Glomerular endothelial cell (primary cell): ENCODE measurements at places on chromosomes 1 and 21. TPM values are rescaled to one million over a fixed set of nuclear protein-coding genes. Genes with fewer than 3 reads are reported as not detected.
A peak's percentile ranks its signal among the peaks of the same experiment; 100 is the strongest.

- DNase-seq = no peak
These were observed 62.5 kb downstream of the SCCPDH start for GRCh38 chr1:246786606-246787238.

GRCh38 chr1:230937371-230937770 is 41.3 kb downstream of the TTC13 start:
- no peak for DNase-seq

Gene A3GALT2
- not detected in 2 replicates for total RNA-seq

- DNase-seq = peak; percentile 88
These were observed at the start of gene SAMD13 for GRCh38 chr1:84301004-84301784. TSS of gene SAMD13 (plus strand) at chr1:84301708. CDS start at chr1:84303235, 1,527 bp downstream.

GRCh38 chr21:42939582-42940413 is 14.4 kb upstream of the ERVH48-1 start:
- DNase-seq = peak; percentile 52

GRCh38 chr1:199858856-199859255 is 168.7 kb upstream of the NR5A2 start:
- DNase-seq = no peak

DNA sequence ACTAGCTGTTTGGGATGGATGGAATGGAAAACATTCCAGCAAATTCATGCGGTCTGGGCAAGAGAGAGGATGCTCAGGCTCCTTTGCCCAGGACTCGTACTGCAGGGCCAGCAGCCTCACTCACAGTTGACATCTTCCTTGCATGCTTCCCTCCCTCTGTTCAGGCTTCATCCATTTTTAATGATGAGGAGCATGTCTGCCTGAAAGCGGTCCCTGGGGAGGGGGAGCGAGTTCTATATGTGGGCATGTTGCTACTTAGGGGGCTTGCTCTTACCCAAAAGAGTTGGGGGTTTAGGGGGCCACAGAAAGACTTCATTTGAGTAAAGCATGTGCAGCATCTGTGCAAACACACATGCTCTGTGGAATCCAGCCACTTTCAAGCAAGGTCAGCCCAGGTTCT is 98.2 kb downstream of the HMGB4 start:
- no peak for DNase-seq

- no peak for DNase-seq
These were observed 38.6 kb upstream of the PLA2G4A start for GRCh38 chr1:186790101-186790500.

GRCh38 chr1:100995198-100995988 is 30.2 kb downstream of the DPH5 start:
- peak; percentile 52 for DNase-seq

Gene CACYBP
- total RNA-seq = 76.7 and 82.1 TPM in 2 replicates

- DNase-seq = no peak
These were observed 74.2 kb downstream of the CD34 start for GRCh38 chr1:207836591-207837347.

Gene CALML6
- total RNA-seq = 0.18 and 1.4 TPM in 2 replicates

DNA sequence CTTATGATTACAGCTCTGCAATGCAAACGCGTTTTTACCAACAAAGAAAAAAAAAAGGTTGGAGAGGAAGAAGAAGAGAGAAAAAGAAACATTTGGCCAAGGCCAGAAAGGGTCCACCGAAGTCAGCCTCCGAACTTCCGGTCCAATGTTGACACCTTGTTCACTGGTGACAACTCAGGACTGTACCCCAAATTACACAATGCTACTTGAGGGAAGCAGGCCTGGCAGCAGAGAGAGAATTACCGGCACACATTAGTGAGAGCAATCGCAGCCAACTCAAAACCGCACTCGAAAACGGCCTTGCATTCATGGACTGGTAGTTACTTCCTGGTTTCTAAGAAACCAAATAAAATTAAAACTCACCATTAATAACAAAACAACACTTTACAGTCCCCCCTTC is 652.5 kb downstream of the KIF26B start:
- DNase-seq = no peak

Gene CDC20
- total RNA-seq = 15.2 and 38.9 TPM in 2 replicates

DNA sequence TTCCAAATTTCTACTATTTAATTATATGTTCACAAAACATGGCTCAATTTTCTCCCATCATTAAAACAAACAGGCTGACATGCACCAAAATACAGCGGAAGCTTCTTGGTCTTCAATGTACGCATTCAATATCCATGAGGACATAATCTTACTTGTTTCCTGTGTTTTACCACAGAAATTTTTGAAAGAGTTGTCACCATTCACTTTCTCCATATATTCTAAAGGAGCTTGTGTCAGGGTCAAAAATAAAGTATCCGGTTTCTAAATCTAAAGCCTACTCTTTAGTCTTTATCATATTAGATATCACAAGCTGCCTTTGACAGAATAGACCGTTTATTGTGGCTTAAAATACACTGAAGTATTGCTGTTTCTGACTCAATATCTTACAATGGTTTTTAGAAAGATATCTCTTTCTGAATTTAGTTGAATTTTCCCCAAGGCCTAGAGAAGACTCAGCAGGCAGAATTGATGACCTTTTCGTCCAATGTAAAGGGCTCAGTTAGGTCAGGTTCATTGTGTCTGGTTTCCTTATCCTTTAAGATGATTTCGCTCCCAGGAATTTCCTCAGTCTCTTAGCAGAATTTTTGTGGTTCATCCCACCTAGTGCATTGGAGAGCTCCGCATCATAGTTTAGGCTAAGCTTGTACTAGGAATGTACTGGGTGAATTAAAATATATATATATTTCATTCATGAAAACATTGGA is 717.2 kb downstream of the NCAM2 start:
- DNase-seq = no peak

GRCh38 chr1:150150133-150151021 is 661 bp downstream of the PLEKHO1 start:
- no peak for DNase-seq

Gene OR2L13
- total RNA-seq = not detected in 2 replicates
